Activated naive CD4-positive, alpha-beta T cell treated with anti-CD3 and anti-CD28 coated beads, Interleukin-2, amount 10 ng/mL, durations not matched to agents 7 days and 5 days (primary cell): ENCODE measurements at places on chromosomes 2 and 18.
A peak's percentile ranks its signal among the peaks of the same experiment; 100 is the strongest.

DNA sequence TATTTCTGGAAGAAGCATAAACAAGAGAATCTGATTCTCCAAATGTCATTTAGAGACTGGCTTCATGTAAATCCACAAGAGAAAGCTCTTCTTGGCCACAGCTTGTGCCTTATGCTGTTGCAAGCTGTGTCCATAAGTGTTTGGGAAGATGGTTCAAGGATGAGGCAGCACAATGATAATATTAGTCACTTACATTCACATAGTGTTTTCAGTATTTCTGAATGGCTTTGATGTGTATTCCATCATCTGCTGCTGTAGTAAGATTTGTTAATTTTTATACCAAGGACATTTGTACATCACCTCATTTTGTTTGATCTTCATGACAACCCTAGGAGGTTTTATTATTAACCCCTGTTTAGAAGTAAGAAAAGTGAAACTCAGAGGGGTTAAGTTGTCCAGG lies 29.9 kb downstream of the CREG2 start:
- peaks cover 36% of the 10 kb centered on the region for H3K4me1 ChIP-seq
- H3K4me3 ChIP-seq, result no peak overlapping the region
- no peaks in the 10 kb centered on the region for H3K36me3 ChIP-seq
- peaks cover 12% of the 10 kb centered on the region for H3K27me3 ChIP-seq

GRCh38 chr2:231104115-231104713 lies 20.6 kb downstream of the HTR2B start:
- peak; percentile 73 for DNase-seq
- H3K4me3 ChIP-seq, result no peak overlapping the region
- H3K27ac ChIP-seq, result no peak overlapping the region
- H3K27me3 ChIP-seq, result no peaks in the 10 kb centered on the region

DNA sequence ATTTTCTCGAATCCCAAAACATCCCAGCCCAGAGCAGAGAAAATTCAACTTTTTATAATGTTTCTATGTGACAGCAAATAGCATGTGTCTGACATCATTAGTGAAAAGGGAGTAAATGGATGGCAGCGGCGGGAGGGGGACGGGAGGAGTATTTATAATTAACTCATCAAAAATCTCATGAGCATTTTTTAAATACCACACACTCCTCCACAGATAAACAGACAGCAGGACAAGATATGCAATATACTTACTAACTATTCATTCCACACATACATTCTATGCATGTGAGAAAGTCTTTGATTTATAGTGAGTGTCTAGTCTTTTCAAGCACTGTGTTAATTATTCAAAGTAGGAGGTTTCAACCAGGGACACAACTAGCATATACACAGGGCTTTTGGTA lies 107.6 kb downstream of the LRP2 start:
- H3K4me1 ChIP-seq, result no peaks in the 10 kb centered on the region
- H3K27ac ChIP-seq, result no peak overlapping the region
- no peaks in the 10 kb centered on the region for H3K36me3 ChIP-seq
- no peaks in the 10 kb centered on the region for H3K27me3 ChIP-seq

DNA sequence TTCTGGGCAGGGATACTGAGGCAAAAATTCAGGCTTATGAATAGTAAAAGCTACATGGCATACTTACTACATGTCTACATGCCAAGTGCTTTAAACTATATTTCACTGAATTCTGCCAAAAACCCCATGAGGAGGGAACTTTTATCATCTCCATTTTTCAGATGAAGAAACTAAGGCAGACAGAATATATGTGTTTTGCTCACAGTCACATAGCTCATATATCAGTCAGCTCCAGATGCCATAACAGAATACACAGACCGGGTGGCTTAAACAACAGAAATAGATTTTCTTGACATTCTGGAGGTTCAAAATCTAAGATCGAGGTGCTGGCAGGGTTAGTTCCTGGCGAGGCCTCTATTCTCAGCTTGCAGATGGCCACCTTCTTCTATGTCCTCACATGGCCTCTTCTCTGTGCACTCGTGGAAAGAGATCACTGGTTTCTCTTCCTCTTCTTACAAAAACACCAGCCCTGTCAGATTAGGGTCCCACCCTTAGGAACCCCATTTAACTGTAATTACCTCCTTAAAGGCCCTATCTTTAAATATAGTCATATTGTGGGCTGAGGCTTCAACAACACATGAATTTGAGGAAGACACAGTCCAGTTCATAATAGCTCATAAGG lies 27.1 kb upstream of the CREB1 start:
- H3K27ac ChIP-seq, result no peak overlapping the region
- H3K36me3 ChIP-seq, result no peaks in the 10 kb centered on the region
- no peak for DNase-seq
- H3K4me1 ChIP-seq, result peaks cover 75% of the 10 kb centered on the region
- H3K27me3 ChIP-seq, result no peaks in the 10 kb centered on the region
- H3K4me3 ChIP-seq, result no peak overlapping the region

DNA sequence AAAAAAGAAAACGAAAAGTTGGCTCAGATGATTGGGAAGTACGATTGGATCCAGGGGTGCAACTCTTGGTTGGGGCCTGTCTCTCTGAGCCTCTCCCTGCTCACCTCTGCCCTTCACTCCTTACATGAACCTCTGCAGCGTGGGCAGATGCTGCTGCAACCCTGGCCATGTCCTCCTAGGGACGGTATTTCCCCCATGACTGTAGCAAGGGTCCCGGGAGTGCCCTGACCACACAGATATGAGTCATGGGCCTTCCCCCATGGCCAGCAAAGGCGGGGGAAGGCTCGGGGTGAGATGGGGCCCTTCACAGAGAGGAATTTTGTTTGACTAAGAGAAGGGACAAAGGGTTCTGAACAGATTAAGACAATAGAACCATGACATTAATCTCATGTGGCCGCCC lies 129.0 kb downstream of the NCK2 start:
- no peaks in the 10 kb centered on the region for H3K27me3 ChIP-seq
- DNase-seq, result no peak
- H3K27ac ChIP-seq, result peak overlapping the region; percentile 69
- no peak overlapping the region for H3K4me3 ChIP-seq
- peaks cover 70% of the 10 kb centered on the region for H3K4me1 ChIP-seq
- peaks cover 66% of the 10 kb centered on the region for H3K36me3 ChIP-seq

GRCh38 chr2:217858519-217859491 lies 144.0 kb downstream of the TNS1 start:
- H3K36me3 ChIP-seq, result no peaks in the 10 kb centered on the region
- no peak for DNase-seq
- no peaks in the 10 kb centered on the region for H3K4me1 ChIP-seq
- H3K4me3 ChIP-seq, result no peak overlapping the region

DNA sequence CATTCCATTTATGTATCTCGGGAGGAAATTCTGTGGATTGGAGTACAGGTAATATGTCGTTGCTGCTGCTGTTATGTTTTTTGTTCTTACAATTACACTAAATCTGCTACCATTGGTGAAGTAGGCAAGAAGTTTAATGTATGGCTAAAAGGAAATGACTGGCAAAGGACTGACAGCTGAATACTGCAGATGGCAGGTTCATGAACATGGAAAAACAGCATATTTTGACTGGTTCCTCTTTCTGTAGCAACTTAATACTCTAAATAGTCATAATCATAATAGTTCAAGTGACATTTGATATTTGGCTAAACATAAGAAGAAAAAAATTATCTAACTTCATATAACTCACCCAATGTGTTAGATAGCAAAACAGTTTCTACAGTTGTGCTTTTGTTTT lies 84.5 kb upstream of the PGAP1 start:
- no peak for DNase-seq
- H3K36me3 ChIP-seq, result peaks cover 72% of the 10 kb centered on the region
- no peaks in the 10 kb centered on the region for H3K27me3 ChIP-seq
- peak overlapping the region; percentile 25 for H3K27ac ChIP-seq
- no peaks in the 10 kb centered on the region for H3K4me1 ChIP-seq

GRCh38 chr2:1328684-1329083 lies 84.6 kb upstream of the TPO start:
- no peak overlapping the region for H3K4me3 ChIP-seq
- no peaks in the 10 kb centered on the region for H3K4me1 ChIP-seq
- no peaks in the 10 kb centered on the region for H3K36me3 ChIP-seq
- H3K27me3 ChIP-seq, result no peaks in the 10 kb centered on the region
- H3K27ac ChIP-seq, result no peak overlapping the region

DNA sequence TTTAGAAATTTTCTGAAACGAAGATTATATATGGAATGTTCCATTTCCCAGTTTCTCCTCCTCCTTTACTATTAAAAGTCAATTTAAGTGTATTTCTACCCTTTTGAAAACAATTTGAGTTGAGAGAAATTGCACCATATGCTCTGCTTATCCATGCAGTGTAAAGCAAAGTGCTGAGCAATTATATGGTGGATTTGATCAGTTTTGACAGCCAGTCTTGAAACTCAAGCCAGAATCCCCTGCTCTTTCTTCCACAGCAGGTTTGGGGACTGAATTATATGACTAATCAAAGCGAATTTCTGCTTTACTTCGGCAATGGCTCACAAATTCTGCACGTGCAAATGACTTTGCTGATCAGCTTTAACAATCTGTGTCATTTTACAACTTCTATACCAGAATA lies 1183.6 kb downstream of the LRP1B start:
- no peak for DNase-seq
- no peak overlapping the region for H3K4me3 ChIP-seq
- no peaks in the 10 kb centered on the region for H3K27me3 ChIP-seq
- H3K4me1 ChIP-seq, result no peaks in the 10 kb centered on the region

DNA sequence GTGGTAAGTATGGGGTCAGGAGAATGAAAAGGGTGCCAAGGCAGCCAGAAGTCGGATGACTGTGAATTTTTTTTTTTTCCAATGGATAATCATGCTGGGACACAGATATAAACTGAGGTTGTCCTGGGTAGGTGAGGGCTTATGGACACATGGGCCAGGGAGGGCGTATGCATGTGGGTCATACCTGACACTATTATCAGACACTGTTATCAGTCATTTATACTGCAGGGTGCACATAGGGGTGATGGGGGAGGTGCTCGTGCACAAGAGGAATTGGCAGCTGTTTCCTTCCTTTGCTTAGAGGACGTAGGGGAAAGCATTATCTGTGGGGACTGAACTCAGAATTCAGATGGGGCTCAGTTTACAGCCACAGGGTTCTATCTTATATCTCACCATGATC lies 10.1 kb downstream of the CTIF start:
- no peak overlapping the region for H3K27ac ChIP-seq
- no peaks in the 10 kb centered on the region for H3K36me3 ChIP-seq
- H3K4me1 ChIP-seq, result no peaks in the 10 kb centered on the region
- DNase-seq, result no peak
- no peak overlapping the region for H3K4me3 ChIP-seq

GRCh38 chr2:154143105-154143504 lies 271.4 kb downstream of the GALNT13 start:
- no peak overlapping the region for H3K4me3 ChIP-seq
- H3K4me1 ChIP-seq, result no peaks in the 10 kb centered on the region
- DNase-seq, result no peak
- H3K36me3 ChIP-seq, result no peaks in the 10 kb centered on the region

- no peak overlapping the region for H3K27ac ChIP-seq
- DNase-seq, result no peak
Measured at GRCh38 chr2:140711867-140712266, 1418.9 kb downstream of the LRP1B start.

GRCh38 chr2:168607992-168608391 lies 151.9 kb downstream of the CERS6 start:
- peaks cover 16% of the 10 kb centered on the region for H3K4me1 ChIP-seq
- no peak overlapping the region for H3K27ac ChIP-seq
- H3K27me3 ChIP-seq, result no peaks in the 10 kb centered on the region

DNA sequence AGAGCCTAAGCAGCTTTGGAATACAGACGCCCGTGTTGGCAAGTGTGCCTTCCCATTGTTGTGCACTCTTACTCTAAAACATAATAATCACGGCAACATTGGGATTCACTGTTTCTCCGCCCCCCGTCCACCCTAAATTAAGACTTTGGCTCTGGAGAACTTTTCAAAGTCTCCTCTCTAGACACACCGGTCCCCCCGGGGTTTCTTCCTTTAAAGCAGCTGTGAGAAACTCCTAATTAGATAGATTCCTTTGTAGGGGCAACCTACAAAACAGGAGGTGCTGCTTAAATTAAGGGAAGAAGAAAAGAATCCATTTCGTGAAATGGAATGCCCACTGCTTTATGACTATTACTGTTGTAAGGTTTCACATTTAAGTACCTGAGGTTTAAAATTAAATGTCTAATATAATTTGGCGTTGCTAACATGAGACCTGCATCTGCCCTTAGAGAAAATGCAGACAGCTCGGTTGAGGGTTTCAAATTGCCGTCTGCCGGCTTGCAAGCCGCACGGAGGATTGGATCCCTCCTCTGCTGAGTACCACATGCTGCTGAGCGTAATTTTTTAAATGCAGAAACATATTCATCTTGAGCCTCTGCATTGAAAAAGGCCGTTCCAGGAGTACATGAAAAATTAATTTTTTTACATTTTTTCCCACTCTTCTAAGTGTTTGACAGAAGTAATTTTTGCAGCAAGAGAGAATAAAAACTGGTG lies 233.3 kb downstream of the GBX2 start:
- no peaks in the 10 kb centered on the region for H3K27me3 ChIP-seq
- no peaks in the 10 kb centered on the region for H3K4me1 ChIP-seq
- no peak for DNase-seq
- no peak overlapping the region for H3K4me3 ChIP-seq

GRCh38 chr2:105294844-105295481 lies 34.6 kb downstream of the TGFBRAP1 start:
- H3K36me3 ChIP-seq, result peaks cover 40% of the 10 kb centered on the region
- H3K4me1 ChIP-seq, result no peaks in the 10 kb centered on the region
- H3K27me3 ChIP-seq, result no peaks in the 10 kb centered on the region
- H3K27ac ChIP-seq, result no peak overlapping the region
- peak; percentile 56 for DNase-seq

DNA sequence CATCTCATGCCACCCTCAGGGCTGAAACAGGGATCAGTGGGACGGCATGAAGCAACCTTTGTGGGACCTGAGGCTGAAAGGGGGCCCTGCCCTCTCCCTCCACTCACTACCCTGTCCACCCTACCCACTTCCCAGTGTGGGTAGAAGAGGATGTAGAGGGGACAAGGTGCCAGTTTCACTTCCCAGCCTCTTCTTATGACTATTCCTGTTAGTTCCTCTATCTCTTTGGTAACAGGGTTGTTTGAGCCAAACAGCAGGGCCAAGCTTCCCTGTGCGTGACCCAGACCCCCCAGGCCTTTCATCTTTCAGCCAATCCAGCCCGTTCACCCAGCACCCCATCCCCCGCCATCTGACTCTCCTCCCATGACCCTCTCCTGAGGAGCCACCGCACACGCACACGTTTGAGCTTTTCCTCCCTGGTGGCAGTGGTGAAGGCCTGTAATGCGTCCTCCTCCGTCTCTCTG lies 82.3 kb downstream of the STPG4 start:
- peaks cover 22% of the 10 kb centered on the region for H3K36me3 ChIP-seq
- peak overlapping the region; percentile 46 for H3K27ac ChIP-seq
- no peaks in the 10 kb centered on the region for H3K27me3 ChIP-seq
- no peak for DNase-seq
- peaks cover 30% of the 10 kb centered on the region for H3K4me1 ChIP-seq

- no peak overlapping the region for H3K4me3 ChIP-seq
- no peaks in the 10 kb centered on the region for H3K4me1 ChIP-seq
- peaks cover 20% of the 10 kb centered on the region for H3K27me3 ChIP-seq
Measured at GRCh38 chr18:8681196-8681595, 24.2 kb upstream of the MTCL1 start.

DNA sequence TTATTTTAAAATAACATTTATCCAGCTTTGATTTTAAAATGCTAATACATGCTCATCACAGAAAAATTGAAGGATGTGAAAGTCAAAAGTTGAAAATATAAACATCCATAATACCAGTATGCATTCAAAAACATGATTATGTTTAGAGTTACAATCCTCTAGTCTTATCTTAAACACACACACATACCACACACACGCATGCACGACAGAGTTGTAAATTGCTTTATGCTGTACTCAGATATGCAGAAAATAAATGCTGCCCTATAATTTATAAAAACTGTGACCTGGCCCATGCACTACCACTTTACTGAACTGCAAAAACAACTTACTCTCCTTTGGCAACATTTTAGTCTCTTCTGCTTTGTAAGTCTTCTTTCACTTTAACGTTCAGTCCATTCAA lies 793.0 kb upstream of the FANCL start:
- DNase-seq, result no peak
- no peak overlapping the region for H3K27ac ChIP-seq
